ENCODE measurements at places on chromosomes 16 and 17. TPM values are rescaled to one million over a fixed set of nuclear protein-coding genes. Genes with fewer than 3 reads are reported as not detected.

DNA sequence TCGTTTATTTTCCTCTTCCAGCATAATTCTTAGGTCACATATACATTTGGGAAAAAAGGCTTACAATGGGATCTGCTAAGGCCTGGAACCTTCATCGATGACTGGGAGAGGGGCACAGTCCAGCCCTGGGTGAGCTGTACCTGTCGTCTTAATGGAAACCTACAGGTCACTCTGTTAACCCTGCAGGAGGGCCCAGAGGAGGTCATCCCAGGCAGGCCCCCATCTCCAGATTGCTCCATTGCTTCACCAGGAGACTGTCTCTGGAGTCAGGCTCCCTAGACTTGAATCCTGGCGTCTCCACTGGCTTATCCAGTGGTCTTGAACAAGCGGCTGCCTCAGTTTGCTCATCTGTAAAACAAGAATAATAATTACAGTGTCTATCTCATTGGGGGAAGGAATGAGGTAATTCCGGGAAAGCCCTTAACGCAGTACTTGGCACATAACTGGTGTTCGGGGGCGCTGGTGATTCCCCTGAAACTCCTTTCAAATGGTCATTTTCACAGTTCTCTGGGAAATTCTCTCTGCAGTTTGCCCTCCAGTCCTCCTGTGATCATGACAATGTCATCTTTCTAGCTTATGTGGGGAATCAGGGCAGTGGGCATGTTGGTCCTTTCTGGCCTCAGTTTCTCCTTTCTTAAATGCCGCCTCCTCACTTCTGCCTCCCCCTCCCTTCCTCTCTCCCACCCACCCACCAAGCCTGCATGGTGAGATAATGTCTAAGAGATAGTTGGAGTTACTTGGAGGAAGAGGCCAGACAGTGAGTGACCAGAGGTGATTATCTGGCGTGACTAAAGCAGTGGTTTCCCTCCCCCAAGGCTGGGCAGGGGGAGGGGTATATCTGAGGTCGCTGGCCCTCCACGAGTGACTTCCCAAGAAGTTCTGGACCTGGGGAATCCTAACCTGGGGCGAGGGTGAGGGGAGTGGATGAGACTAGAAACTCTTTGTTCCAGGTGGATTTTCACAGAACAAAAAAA is 31.3 kb upstream of the TAC4 start:
- DNase-seq, result no peak
- no peak overlapping the region for H3K4me3 ChIP-seq
- H3K27me3 ChIP-seq, result peaks cover 18% of the 10 kb centered on the region
- peaks cover 10% of the 10 kb centered on the region for H3K4me1 ChIP-seq
- no peaks in the 10 kb centered on the region for H3K36me3 ChIP-seq

The ARHGDIG gene
- total RNA-seq, result 0.96 TPM

The HYDIN gene
- not detected for total RNA-seq

DNA sequence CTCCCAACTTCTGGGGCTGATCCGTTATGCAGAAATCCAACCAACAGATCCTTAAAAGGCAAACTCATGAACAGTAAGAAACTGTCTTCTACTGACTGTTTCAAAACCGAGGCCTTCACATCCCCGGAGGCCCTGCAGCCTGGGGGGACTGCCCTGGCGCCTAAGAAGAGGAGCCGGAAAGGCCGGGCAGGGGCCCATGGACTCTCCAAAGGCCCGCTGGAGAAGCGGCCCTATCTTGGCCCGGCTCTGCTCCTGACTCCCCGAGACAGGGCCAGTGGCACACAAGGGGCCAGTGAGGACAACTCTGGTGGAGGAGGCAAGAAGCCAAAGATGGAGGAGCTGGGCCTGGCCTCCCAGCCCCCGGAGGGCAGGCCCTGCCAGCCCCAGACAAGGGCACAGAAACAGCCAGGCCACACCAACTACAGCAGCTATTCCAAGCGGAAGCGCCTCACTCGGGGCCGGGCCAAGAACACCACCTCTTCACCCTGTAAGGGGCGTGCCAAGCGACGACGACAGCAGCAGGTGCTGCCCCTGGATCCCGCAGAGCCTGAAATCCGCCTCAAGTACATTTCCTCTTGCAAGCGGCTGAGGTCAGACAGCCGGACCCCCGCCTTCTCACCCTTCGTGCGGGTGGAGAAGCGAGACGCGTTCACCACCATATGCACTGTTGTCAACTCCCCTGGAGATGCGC is 39.5 kb downstream of the SREBF1 start:
- DNase-seq, result no peak
- H3K4me1 ChIP-seq, result peaks cover 15% of the 10 kb centered on the region
- H3K4me3 ChIP-seq, result no peak overlapping the region
- H3K36me3 ChIP-seq, result no peaks in the 10 kb centered on the region

DNA sequence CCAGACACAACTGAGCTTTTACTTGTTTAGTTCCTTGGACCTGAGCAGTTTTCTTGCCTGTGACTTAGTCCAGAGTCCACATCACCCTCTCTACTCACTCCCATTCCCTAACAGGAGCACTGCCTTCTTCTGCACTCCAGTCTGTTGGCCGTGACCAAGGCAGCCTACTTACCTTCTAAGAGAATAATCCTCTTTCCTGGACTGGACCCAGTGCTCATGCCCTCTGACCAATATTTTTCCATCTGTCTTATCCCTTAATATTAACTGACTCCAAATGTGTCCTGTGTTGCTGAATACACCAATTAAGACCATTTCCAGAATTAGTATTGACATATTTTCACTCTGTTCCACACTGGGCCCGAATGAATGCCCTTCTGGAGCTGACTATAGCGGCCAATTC is 681.0 kb upstream of the KIF2B start:
- DNase-seq, result no peak
- no peak overlapping the region for H3K4me3 ChIP-seq
- H3K27me3 ChIP-seq, result no peaks in the 10 kb centered on the region
- no peaks in the 10 kb centered on the region for H3K36me3 ChIP-seq

DNA sequence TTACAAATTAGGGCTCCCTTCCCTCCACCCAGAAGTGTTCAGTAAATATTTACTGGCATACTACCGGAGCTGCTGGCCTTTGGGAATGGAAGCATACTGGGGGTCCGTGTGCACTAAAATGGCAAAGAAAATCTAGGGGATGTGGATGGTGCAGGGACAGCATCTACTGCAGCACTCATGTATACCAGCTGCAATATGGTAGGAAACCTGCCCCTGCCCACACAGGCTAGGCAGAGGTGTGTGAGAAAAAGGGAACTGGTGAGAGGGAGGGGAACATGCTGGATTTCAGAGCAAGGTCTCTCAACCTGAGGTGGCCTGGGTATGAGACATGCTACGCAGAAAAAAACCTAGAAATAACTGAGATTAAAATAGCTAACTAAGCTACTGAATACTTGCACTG is 145.4 kb downstream of the CDH13 start:
- H3K27me3 ChIP-seq, result no peaks in the 10 kb centered on the region
- DNase-seq, result no peak
- H3K36me3 ChIP-seq, result no peaks in the 10 kb centered on the region
- H3K27ac ChIP-seq, result no peak overlapping the region
- no peak overlapping the region for H3K4me3 ChIP-seq
- no peaks in the 10 kb centered on the region for H3K4me1 ChIP-seq

GRCh38 chr16:4206680-4207079 is 35.2 kb downstream of the SRL start:
- DNase-seq, result no peak
- no peak overlapping the region for H3K27ac ChIP-seq
- H3K4me1 ChIP-seq, result peaks cover 17% of the 10 kb centered on the region
- no peak overlapping the region for H3K4me3 ChIP-seq

DNA sequence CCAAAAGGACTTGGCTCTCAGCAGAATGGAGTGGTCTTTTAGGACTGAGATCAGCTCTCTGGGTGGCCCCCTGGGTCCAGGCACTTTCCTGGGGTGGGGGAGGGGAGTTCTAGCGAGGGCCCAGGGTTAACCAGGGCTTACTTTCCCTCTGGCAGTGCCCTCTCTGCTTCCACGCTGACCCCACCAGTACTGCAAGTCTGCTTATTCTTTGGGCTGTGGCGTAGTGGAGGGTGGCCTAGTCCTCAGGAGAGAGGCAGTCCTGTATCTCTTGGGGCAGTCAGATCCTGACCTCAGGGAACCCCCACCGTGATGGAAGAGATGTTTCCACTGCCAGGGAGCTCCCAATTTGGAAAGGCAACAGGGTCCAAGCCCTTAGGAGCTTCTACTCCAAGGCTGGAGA is 79.4 kb downstream of the CCDC182 start:
- no peak overlapping the region for H3K27ac ChIP-seq
- DNase-seq, result no peak
- H3K27me3 ChIP-seq, result no peaks in the 10 kb centered on the region
- no peak overlapping the region for H3K4me3 ChIP-seq
- peaks cover 3% of the 10 kb centered on the region for H3K4me1 ChIP-seq

The LUC7L3 gene
- total RNA-seq, result 291 TPM

DNA sequence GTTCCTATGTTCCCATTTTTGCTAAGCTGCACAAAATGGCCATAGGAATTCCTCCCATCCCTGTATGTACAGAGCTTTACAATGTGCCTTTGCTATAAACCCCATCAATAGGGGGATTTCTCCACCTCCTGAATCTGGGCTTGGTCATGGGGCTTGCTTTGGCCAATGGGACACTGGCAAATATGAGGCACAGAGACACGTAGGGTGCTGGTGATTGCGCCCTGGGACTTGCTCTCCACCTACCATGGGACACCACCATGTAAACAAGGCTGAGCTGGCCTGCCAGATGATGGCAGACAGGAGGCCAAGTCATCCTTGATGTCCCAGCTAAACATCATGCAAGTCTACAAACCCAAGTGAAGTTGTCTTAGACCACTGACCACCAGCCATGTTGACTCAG is 15.3 kb upstream of the ALDH3A1 start:
- H3K36me3 ChIP-seq, result no peaks in the 10 kb centered on the region
- H3K4me1 ChIP-seq, result peaks cover 21% of the 10 kb centered on the region
- DNase-seq, result no peak
- H3K27me3 ChIP-seq, result no peaks in the 10 kb centered on the region
